Glutamatergic neuron (in vitro differentiated cells): ENCODE measurements at places on chromosomes 7 and 10. TPM values are rescaled to one million over a fixed set of nuclear protein-coding genes. Genes with fewer than 3 reads are reported as not detected.

Gene AFAP1L2
- 1.9 TPM for total RNA-seq

Gene EBLN1
- not detected for total RNA-seq

Gene DNAH11
- total RNA-seq: 0.22 TPM

Gene GNAI1
- 61.9 TPM for total RNA-seq
